ENCODE measurements at places on chromosomes 1 and 21.
A peak's percentile ranks its signal among the peaks of the same experiment; 100 is the strongest.

DNA sequence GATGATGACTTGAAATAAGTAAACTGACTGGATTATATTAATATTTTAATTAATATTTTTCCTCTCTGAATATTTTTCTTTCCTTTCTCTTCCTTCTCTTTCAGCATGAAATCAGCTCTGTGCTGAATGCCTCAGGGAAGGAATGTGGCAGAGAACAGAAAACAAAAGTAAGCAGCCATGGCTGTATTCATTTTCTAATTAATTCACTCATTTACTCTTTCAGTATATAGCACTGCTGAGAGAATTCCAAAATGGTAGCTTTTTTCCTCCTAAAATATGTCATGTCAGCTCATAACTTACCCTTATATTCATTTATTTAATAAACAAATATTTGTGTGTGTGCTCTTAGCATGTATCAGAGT, 522.5 kb downstream of the PTPRC start:
- DNase-seq: no peak

DNA sequence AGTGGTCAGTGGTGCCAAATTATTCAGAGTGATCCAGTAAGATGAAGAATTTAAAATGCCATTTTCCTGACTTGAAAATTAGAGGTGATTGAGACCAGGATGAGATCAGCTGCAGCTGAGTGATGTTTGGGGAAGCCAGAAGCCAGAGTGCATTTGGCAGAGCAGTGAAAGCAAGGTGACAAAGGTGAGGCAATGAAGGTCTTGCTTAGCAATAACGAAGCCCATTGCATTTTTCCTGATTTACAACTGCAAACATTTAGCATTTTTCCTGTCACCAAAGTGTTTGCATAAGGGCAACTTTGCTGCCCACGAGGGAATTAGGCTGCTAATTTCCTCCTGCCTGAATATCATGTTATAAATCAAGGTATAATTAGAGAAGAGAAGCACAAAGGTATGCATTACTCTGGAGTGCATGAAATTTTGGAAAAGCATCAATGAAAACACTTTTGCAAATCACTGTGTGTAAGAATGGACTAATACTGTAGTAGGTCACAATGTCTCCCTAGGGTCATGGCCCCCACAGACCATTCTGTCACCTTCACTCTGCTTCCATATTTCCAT, 188.2 kb upstream of the LYPLAL1 start:
- DNase-seq: no peak

DNA sequence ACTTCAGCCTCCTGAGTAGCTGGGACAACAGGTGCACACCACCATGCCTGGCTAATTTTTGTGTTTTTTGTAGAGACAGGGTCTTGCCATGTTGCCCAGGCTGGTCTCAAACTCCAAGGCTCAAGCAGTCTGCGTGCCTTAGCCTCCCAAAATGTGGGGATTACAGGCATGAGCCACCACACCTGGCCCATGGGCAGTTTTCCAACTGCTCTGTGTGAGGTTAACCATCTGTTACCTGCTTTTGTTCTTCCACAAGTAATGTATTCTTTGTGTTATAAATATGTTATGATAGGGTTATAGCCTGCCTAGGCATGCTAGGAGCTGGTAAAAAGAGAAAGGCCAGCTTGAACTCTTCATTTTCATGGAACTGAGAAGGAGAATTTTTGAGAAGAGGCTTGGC, 30.7 kb downstream of the TUFT1 start:
- DNase-seq: no peak

DNA sequence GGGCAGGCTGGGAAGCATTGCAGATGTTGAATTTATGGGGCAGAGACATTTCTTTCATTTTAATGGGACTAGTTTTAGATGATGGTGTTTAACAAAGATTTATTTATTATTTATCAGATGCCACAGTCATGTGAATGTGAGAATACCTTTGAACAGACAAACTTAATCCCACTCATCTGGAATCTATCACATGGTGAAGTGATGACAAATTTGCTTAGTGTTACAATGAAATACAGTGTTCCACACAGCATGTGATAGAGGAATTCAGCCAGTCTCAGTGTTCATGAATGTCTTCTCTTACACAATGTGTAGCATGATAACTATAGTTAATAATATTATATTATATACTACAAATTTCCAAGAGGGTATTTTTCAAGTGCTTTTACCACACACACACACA, 1361.7 kb upstream of the B3GALT2 start:
- DNase-seq: no peak

DNA sequence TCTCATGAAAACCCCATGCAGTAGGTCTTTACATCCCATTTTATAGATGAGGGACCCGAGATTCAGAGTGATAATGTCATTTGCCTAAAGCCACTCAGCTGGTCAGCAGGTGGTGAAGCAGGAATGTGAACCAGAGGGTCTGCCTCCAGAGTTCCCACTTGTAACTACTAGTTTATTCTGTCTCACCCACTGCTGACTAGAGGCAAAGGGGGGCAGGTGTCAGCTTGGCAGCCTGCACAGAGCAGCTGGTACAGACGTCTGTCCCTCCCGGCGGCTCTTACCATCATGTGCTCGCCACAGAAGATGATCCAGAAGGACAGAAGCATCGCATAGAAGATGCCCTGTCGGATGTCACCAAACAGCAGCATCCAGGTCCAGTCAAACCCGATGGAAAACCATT, 82.4 kb downstream of the WLS start:
- DNase-seq: no peak

DNA sequence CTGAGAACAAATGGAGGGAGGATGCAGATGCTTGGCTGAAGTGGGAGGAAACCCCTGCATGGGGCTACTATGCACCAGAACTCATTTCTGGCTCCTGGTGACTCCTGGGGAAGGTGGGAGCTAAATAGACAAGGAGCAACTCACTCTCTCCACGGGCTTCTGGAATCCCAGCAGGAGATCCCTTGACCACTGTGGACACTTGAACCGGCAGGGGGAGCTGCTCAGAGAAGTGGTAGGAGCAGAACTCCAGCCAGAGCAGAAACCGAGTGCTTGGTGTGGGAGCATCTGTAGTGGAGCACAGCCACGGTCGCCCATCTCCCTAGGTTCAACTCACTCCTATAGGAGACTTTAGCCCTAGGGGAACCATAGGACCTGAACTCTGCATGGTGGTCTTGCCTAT, 205.6 kb upstream of the GJB5 start:
- DNase-seq: peak; percentile 62

Measured in colonic mucosa (tissue), 4 donors.